ENCODE measurements at places on chromosomes 2 and 18.

DNA sequence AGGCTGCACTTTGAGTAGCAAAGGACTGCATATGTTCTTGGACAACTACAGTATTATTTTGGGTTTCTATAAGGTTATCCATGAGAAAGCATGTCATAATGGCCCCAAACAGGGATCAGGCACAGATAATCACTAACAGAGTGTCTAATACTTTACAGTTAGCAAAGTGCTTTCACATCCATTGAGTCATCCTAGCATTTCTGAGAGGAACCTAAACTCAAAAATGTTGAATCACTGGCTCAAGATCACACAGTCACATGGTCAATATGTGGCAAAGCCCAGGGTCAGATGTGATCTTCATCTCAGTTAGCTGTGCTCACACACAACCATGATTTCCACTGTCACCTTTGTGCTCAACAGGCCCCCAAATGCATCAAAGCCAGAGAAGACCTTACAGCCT, 156.1 kb upstream of the VRK2 start:
- DNase-seq, result no peak

DNA sequence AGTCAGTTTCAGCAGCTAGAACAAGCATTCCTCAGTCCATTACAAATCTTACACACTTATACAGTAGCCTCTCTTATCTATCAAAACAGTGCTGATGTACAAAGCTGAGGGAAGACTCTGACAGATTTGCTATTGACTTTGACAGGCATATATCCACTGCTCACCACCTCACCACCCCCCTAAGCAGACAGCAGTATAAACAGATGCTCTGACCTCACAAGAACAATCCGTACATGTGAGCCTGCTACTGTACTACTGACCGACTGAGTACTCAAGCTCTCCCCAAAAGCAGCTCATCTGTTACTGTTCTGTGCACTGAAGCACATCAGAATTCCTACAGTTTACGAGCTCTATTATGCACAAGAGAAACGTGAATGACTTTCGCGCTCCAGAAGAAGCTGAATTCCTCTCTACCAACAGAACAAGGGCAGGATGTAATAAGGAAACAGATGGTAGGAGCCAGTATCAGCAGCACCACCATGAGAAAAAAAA, 95.6 kb upstream of the PDE1A start:
- peak; percentile 48 for DNase-seq

DNA sequence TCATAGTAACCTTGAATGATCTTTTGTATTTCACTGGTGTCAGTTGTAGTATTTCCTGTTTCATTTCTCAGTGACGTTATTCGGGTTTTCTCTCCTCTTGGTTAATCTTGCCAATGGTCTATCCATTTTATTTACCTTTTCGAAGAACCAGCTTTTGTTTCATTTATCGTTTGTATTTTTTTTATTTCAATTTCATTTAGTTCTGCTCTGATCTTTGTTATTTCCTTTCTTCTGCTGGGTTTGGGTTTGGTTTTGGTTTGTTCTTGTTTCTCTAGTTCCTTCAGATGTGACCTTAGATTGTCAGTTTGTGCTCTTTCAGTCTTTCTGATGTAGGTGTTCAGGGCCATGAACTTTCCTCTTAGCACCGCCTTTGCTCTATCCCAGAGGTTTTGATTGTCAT, 36.7 kb downstream of the SP140 start:
- no peak for DNase-seq

DNA sequence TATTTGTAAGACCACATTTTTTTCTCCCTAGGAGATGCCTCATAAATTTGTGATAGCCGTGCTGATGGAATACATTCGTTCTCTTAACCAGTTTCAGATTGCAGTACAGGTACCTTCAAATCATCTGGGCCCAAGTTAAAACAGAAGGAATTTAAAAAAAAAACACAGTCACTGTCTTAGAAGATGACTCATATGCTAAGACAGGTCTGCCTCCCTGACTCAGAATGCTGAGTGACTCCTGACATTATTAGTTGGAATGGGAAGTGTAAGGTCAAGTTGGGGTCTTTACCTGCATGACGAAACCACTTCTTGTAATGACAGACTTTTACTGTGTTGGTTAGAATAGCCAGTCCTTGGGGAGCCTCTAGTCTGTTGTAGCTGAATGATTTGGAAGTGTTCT, 26.3 kb downstream of the RMC1 start:
- no peak for DNase-seq

DNA sequence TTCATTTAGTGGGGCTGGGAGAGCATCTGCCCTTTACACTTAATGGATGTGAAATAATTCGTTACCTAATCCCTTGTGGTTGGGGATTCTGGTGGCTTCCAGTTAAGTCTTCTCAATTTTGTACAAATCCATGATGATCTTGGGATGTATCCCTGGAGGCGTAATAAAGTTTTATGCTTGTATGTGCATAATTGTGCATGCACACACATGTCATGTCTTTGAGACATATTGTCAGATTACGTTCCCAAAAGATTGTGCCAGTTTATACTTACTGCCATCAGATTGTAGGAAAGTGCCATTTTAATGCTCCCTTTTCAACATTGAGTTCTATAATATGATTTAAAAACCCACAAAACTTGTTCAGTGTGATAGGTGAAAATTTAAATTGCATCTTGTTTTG, 60.8 kb downstream of the CHRNA1 start:
- no peak for DNase-seq

- DNase-seq, result no peak
Observed at GRCh38 chr2:146853741-146854444, 990.9 kb upstream of the ACVR2A start.

DNA sequence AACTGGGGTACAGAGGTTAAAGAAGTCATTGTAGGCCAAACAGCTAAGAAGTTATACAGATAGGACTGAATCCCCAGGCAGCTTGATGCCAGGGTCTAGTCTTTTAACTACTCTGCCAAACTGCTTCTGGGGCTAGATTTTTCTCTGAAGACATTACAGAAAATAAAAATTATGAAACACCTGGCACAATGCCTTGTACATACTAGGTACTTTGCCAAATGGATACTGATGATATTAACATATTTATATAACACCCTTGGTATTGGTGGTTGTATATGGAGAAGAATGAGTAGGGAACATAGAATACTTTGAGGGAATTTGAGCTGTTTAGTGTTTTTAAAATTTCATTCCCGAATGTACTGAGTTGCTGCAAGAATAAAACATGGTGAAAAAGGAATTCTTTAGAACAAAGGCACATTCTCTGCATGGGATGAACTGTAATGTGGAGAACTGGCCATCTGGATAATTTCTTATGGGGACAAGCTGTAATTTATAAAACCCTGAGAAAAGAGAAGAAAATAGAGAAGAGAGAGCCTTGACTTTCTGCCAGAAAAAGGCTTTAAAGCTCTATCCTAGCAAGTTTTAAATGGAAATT, 210.9 kb upstream of the TMEM200C start:
- no peak for DNase-seq

DNA sequence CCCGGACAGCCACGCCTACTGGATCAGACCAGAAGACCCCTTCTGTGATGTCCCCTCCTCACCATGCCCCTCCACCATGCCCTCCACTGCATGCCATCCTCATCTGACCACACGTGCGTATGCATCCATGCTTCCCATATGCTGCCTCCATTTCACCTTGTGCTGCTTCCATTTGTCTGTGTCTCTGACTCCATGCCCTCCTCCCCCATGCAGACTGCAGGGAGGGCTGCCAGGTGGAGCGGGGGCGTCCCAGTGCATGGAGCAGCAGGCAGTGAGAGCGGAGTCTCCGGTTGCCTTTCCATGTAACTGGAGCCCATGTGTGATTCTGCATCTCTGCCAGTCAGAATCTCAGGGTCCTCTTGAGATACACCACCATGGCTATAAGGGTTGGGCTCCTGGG, 52.6 kb downstream of the COA5 start:
- no peak for DNase-seq

DNA sequence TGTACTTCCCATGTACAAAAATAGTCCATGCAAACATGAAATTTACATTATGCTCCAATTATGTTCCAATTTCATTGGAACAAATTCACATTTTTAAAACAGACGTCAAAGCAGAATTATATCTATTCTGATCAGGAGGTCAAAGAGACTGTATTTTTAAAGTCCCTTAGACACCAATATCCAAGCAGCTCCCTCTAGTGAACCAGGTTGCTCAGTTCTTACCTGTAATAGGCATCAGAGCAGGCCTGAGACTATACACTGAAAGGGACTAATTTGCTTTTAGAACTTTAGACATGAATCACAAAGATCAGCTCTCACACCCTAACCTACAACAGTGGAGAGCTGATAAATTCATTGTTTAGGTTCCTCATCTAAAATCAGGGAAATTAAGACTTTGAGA, 273.9 kb downstream of the MBD2 start:
- DNase-seq, result no peak

DNA sequence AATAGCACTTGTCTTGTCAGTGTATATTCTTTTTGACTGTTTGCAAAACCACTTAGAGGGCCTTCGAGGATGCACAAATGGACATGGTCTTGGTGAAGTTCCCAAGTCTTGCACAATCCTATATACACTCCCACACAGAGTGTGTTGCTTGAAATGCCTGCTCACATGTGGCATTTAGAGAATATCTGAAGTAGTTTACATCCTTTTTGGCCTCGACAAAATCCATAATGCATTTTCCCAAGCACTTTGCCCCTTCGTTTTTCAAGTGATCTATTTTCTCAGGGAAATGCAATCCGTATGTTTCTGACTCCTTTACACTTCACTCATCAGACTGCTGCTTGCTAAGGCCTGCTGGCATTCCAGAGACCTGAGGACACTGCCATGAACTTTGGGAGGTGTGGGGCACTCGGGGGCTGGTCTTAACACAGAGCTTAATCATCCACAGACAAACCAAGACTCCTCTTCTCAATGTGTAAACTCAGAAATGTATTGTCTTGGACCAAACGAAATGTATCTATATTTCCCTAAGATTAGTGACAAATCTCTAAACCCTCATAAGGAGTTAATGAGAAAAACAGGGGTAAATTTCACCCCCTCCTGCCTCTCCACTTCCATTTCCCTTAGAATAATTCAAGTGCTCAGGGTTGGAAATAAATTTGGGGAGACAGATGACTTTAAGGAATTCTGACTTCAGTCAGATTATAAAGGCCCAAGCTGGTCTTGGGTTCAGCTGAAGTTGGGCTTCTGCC, 219.3 kb upstream of the APCDD1 start:
- DNase-seq, result no peak

- DNase-seq, result no peak
Observed at GRCh38 chr2:1091895-1092585, 141.4 kb downstream of the SNTG2 start.

DNA sequence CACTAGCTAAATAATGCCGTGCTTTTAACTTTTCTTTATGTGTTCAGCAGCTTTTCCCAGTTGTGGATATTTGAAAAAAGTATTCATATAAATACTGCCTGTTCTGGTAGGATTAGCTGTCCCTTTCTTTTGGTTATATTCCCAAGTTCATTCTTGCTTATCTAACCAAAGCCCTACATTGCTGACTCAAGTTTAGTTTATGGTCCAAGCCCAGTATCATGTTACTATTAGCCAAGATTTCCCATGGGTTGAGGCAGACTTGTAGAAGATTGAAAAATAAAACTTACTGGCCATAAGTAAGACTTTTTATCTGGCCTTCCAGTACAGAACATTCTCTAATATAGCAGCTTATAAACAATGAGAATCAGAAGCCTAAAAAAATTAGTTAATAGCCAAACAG, 49.7 kb upstream of the NFE2L2 start:
- DNase-seq, result no peak

- DNase-seq, result no peak
Observed at GRCh38 chr2:139746901-139747300, 966.7 kb upstream of the NXPH2 start.
